ENCODE measurements at places on chromosomes 7 and 10.

DNA sequence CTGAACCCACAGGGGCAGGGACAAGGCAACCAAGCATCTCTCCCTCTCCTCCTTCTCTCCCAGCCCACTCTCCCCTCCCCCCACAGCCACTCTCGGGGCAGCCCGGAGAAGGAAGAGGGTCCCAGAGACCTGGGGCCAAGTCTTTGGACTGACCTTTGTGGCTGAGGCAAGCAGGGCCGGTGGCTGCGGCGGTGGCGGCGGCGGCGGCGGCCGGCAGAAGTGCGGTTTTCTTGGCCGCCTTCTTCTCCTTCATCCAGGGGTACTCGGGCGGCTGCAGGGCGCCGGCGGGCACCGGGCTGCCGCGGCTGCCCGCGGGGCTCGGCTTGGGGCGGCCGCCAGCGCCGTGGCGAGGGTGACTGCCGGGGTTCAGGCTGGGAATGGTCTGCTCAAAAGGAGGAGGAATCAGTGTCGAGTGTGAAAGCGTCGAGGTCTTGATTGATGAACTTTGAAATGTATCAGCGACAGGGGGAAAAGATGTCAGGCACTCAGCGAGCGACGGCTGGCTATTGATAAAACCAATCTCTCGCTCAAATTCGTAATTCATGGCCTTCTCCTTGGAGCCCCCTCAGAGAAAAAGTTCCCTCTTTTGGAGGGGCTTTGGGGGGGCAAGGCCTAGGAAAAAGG, 414 bp downstream of the HOXA2 start:
- no peak overlapping the region for H3K27ac ChIP-seq
- DNase-seq, result no peak
- H3K36me3 ChIP-seq, result no peaks in the 10 kb centered on the region
- H3K4me1 ChIP-seq, result peaks cover 19% of the 10 kb centered on the region

- no peak for DNase-seq
- no peaks in the 10 kb centered on the region for H3K36me3 ChIP-seq
- no peaks in the 10 kb centered on the region for H3K27me3 ChIP-seq
- no peaks in the 10 kb centered on the region for H3K4me1 ChIP-seq
- no peak overlapping the region for H3K27ac ChIP-seq
Measured at GRCh38 chr10:110023785-110024465, 16.1 kb downstream of the ADD3 start.

DNA sequence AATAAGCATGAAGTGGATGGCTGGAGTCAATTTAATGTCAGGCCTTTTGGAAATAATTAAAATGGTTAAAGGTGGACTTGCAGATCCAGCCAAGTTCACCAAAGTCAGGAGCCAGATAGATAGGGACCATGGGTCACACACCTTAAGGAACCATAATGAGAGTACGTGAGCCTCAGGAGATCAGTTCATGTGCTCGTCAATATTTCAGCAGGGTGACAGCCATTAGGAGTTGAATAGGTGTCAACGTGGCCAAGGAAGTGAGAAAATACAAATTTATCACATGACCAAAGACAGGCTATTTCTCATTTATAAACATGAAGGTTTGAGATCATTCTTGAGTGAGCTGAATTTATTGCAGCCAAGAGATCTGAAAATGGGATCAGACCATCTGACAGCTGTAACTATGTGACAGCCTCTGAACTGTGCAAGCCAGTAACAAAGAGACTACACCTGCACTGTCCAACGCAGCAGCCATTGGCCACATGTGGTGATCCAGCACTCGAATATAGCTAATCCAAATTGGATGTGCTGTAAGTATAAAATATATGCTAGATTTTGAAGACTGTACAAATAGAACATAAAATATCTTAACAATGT, 249.7 kb upstream of the PTN start:
- no peaks in the 10 kb centered on the region for H3K27me3 ChIP-seq
- no peak for DNase-seq
- peaks cover 6% of the 10 kb centered on the region for H3K4me1 ChIP-seq
- no peak overlapping the region for H3K4me3 ChIP-seq

DNA sequence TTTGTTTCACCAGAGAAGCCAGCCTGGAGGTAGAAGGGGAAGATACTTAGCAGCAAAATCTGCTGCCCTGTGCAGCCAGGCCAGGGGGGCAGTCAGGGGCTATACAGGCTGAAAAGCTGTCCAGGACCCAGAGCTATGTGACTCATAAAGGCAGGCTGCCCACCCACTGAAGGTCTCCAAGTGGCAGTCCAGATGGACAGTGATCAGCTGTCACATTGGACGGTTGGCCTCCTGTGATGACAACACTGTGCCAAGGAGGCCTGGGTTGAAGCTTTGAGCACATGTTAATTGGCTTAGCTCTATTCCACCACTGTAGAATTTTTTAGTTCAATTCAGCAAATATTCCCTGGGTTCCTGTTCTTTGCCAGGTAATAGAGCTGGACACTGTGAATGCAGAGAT, 577.3 kb upstream of the GALNT17 start:
- DNase-seq, result no peak
- H3K27me3 ChIP-seq, result no peaks in the 10 kb centered on the region
- H3K4me3 ChIP-seq, result no peak overlapping the region
- H3K4me1 ChIP-seq, result no peaks in the 10 kb centered on the region
- H3K27ac ChIP-seq, result no peak overlapping the region
- H3K36me3 ChIP-seq, result no peaks in the 10 kb centered on the region

DNA sequence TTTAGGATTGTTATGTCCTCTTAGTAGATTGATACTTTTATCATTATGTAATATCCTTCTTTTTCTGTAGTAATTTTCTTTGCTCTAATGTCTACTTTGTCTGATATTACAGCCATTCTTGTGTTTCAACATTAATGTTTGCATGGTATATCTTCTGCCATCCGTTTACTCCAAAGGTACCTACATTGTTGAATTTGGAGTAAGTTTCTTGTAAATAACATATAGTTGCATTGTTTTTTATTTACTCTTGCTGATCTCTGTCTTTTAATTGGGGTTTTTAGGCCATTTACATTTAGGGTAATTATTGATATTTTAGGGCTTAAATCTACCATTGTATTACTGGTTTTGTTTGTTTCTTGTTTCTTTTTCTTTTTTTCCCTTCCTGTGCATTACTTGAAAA, 100.1 kb downstream of the STK31 start:
- H3K4me1 ChIP-seq, result no peaks in the 10 kb centered on the region
- no peak for DNase-seq
- no peaks in the 10 kb centered on the region for H3K27me3 ChIP-seq
- H3K4me3 ChIP-seq, result no peak overlapping the region

DNA sequence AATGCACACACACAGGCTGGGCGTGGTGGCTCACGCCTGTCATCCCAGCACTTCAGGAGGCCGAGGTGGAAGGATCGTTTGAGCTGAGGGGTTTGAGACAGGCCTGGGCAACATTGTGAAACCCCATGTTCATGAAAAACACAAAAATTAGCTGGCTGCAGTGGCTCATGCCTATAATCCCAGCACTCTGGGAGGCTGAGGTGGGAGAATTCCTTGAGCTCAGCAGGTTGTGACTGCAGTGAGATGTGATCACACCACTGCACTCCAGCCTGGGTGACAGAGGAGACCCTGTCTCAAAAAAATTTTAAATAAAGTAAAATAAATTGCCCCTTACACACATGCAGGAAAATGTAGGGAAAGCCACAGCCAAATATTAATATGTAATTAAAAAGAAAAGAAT, 44.1 kb downstream of the RNF32 start:
- H3K4me1 ChIP-seq, result no peaks in the 10 kb centered on the region
- no peak overlapping the region for H3K27ac ChIP-seq
- H3K4me3 ChIP-seq, result no peak overlapping the region
- DNase-seq, result no peak

- H3K4me1 ChIP-seq, result no peaks in the 10 kb centered on the region
- no peak for DNase-seq
- H3K27me3 ChIP-seq, result no peaks in the 10 kb centered on the region
Measured at GRCh38 chr7:17690030-17690429, 250.3 kb downstream of the SNX13 start.

GRCh38 chr7:152989889-152990380, 230.4 kb downstream of the ACTR3B start:
- DNase-seq, result no peak
- H3K27ac ChIP-seq, result peak overlapping the region; percentile 78
- peaks cover 11% of the 10 kb centered on the region for H3K4me1 ChIP-seq
- no peaks in the 10 kb centered on the region for H3K36me3 ChIP-seq

- H3K36me3 ChIP-seq, result no peaks in the 10 kb centered on the region
- no peaks in the 10 kb centered on the region for H3K27me3 ChIP-seq
- H3K4me3 ChIP-seq, result no peak overlapping the region
- no peak overlapping the region for H3K27ac ChIP-seq
Measured at GRCh38 chr7:133957845-133958244, 169.3 kb upstream of the LRGUK start.

DNA sequence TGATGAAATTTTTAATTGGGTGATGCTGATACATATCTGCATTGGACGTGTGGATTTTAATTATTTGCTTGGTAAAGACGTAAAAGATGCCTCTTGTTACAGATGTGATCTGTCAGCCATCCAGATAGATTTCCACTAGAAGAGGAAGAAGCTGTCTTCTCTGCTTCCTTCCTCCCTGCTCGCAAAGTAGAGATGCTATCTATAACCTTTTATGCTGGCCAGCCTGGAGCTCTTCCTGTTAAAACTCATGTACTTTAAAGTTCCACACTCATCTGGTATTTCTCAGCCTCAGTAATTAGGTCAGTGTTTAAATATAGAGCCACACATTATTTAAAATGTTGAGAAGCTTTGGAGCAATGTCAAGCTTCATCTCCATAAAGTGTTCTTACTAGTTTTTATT, 51.2 kb upstream of the TMEM229A start:
- no peak for DNase-seq
- H3K27ac ChIP-seq, result no peak overlapping the region
- H3K27me3 ChIP-seq, result no peaks in the 10 kb centered on the region
- H3K4me3 ChIP-seq, result no peak overlapping the region
- no peaks in the 10 kb centered on the region for H3K4me1 ChIP-seq

DNA sequence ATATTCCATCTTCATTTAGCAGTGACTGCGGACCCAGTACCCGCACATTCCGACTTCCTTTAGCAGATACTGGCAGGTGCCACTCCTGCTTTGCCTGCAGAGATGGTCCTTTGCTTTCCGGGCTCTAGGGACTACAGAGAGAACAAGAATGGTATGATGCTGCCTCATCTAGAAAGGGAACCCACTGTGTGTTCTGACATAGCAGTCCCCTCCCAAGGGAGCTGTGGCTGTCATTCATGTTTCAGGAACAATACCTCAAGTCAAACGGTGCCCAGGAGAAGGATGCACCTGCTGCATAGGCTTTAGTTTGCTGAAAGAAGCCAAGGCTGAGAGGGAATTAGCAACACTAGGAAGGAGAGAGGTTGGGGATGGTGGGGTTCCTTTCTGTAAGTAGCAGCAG, 15.9 kb upstream of the TMEM72 start:
- peaks cover 8% of the 10 kb centered on the region for H3K4me1 ChIP-seq
- DNase-seq, result no peak
- H3K4me3 ChIP-seq, result no peak overlapping the region

GRCh38 chr7:112182749-112183148, 23.4 kb downstream of the DOCK4 start:
- DNase-seq, result no peak
- H3K36me3 ChIP-seq, result no peaks in the 10 kb centered on the region
- H3K27me3 ChIP-seq, result no peaks in the 10 kb centered on the region
- no peak overlapping the region for H3K4me3 ChIP-seq
- no peak overlapping the region for H3K27ac ChIP-seq

DNA sequence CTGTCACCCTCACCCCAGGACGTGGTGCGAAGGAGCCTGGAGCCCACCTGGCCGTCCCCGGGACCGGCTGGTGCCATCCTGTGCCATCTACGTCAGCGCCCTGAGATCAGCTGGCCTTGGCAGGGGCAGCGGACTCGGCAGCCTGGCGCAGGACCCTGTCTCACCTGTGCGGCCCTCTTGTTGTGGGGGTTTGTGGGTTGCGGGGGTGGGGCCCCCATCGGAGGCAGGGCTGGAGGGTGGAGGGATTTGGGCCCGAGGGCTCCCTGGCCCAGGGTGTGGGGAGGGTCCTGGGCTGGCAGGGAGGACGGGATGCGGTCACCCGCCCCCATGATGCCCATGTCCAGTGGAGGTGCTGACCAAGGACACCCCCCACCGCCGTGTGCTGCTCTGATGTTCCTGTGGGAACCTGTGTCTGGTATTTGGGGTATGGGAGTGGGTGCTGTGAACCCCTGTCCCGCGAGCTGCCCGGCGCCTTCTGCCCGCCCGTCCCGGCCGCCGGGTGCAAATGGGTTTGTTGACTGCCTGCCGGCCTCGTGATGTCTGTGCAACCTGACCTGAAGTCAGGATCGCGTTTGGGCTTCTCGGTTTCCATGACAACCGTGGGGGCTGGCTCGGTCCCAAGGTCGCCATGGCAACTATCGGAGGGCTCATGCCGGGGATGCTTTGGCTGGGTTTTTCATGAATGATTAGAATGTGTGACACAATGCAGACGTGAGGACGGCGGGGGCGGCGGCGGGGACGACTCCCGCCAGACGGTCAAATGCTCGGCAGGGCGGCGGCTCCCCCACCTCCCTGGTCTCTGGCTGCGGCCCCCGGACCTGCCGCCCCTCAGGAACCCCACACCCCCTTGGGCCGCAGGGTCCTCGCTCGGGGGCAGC, 7.3 kb downstream of the MAFK start:
- peak overlapping the region; percentile 47 for H3K27ac ChIP-seq
- no peak for DNase-seq
- H3K27me3 ChIP-seq, result no peaks in the 10 kb centered on the region
